SK-N-MC (cell line): ENCODE measurements at places on chromosomes 1 and 21.

- DNase-seq = no peak
Measured at GRCh38 chr1:84985365-84985764, 11.5 kb downstream of the MCOLN2 start.

GRCh38 chr1:110477967-110478640, 27.2 kb downstream of the PROK1 start:
- no peak for DNase-seq

- no peak for DNase-seq
Measured at GRCh38 chr1:22628698-22629444, 7.6 kb upstream of the C1QA start.

GRCh38 chr1:50967416-50968157, 2.5 kb upstream of the CDKN2C start:
- no peak for DNase-seq

DNA sequence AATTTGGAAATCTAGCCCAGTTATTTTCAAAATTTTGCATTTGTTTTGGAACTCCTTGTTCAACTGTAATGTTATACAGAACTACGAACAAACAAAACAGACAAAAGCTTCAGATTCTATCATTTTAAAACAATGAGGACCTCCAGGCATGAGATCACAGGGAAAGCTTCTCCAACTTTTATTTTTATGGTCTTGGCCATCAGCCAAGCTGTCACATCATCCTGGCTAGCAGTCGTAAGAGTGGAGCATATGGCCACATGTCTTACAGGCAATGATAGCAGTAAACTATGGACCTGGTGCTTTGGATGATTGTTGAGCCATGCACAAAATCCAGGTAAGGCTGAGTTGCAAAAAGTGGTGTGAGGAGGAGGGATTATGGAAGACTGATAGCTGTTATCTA, 299.6 kb downstream of the LMX1A start:
- DNase-seq = no peak

GRCh38 chr21:36113647-36114428, 21.0 kb upstream of the CBR3 start:
- DNase-seq = no peak

DNA sequence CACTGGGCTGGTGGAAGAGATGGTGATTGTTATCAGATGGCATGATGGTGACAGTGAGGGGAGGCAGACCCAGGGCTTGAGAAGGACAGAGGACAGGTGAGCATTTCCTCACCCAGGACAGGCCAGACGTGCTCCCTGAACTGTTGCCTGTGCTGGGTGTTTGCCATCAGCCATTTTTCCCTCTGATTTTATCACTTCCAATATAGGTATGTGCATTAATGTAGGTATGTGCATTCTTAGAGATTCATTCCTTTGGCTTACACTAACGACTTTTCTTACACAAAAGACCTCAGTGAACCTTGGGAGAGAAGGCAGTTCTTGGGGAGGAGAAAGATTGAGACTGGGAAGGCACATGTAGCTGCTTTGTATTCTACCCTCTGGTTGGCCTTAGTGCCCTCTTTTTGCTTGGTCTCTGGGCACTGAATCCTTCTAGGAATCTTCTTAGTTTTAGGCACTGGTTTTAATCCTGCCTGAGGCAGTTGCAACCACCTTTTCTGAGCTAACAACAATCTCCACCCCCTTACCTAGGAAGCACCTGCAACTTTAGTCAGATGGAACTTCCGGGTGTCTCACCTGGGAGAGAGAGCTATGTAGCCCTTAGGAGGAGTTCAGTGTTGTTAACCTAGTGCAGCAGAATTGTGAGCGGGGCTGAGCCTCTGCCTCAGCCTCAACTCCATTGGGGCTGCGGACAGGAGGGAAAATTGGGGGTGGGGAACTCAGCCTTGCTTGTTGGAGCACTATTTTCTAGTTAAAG, 30.9 kb downstream of the C1orf116 start:
- no peak for DNase-seq

DNA sequence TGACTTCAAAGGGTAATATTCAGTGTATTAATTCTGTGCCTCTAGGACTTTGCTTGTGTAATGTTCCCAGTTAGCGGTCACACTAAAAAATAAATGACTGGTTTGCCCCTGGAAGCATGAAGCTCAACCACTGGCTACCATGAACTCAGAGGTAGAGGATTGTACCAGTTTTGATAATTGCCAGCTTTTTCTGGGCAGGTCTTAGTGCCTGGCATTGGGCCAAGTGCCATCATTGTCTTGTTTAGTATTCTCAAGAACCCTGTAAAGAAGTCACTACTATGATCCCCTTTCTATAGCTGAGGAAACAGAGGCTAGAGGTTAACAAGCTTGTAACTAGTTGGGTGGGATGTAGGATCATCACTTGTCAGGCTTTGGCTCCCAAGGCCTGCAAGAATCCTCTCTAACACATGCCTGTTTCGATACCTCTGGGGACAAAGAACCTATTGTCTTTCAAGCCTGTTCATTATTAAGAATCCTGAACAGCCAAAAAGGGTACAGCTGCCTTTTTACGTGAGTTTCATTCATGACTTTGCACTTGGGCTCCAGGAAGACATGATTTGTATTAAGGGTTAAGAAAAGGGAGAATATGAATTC, 121.9 kb upstream of the JUN start:
- DNase-seq = no peak

GRCh38 chr21:40660461-40660860, 186.5 kb downstream of the DSCAM start:
- DNase-seq = no peak

- DNase-seq = no peak
Measured at GRCh38 chr1:214251354-214251753, 29.6 kb upstream of the SMYD2 start.

DNA sequence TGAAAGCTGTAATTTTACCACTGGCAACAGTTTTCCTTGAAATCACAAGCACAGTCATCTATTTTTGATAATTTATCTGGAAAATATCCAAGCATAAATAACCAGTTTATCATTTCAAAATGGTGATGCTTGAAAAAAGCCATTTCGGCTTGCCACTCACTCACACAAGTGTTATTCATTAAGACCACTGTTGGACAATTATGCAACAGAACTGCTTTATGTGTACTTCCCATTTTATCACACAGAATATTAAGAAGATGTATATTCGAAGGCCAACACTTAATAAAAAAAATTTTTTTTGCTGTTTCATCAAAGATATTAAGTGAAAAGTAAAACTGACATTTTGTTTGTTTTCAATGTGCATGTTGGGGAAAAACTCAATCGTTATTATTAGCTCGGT, 62.3 kb downstream of the EIF4G3 start:
- no peak for DNase-seq

DNA sequence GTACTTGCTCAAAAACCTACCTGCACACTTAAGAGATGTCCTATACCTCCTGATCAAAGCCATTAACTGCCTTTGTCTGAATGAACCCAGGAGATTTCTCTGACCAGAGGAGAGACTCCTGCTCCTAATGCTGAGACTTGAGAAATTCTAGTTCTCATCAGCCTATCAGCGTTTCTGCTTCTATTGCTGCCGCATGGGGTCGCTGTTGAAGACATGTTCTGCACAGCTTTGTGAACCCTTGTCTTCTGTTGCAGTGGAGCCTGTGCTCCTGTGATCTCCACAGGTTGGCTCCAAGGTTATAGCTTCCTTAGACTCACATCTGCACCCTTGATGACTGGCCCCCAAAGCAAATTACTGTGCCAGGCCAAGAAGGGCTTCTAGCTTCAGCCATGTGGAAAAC, 40.2 kb downstream of the EDN2 start:
- DNase-seq = no peak

GRCh38 chr1:9591669-9592509, 3.2 kb downstream of the TMEM201 start:
- no peak for DNase-seq

DNA sequence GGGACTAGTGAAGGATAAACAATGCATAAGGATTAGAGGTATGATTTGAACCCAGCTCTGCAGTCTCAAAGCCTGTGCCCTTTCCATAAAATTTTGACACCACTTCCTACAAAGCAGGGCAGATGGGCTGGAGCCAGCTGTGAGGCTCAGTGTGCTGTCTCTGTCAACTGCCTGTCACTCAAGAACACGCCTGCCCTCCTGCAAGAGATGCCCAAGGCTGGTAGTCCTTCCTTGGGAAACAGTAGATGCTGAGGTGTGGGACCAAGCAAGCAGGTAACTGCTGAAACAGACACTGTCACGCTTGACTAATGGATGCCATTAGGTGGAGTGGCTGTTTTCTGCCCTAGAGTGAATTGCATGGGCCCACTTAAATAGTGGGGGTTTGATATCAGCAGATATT, 402.0 kb downstream of the PTPRU start:
- no peak for DNase-seq

DNA sequence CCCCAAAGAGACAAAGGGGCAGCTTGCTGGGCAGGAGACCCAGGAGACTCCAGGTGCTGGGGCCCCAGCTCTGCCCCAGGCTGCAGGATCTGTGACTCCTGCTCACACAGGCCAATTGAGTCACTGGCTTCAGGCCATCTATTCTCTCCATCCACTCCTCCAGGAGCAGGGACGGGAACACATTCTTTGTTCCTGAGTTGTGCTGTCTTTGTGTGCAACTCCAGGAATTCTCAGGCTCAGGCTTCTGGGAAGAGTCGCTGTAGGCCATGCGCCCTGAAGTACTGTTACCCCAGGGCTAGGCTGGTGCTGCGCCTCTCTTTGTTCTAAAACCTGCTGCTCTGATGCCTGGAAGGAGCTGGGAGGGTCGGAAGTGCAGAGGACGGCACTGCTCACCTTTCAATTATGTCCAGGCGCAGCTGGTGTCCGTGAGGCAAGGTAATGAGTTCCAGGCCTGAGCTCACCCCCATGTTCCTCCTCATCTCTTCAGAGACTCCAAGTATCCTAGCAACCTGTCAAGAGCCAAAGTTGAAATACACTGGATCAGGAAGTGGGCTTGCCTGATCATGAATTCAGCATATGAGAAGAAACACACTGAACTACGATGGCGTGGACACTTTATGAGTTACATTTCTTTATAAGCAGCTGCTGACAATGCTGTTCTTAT, 105.9 kb downstream of the BCAR3 start:
- no peak for DNase-seq

- no peak for DNase-seq
Measured at GRCh38 chr1:203813581-203814341, 18.3 kb downstream of the ZBED6 start.

DNA sequence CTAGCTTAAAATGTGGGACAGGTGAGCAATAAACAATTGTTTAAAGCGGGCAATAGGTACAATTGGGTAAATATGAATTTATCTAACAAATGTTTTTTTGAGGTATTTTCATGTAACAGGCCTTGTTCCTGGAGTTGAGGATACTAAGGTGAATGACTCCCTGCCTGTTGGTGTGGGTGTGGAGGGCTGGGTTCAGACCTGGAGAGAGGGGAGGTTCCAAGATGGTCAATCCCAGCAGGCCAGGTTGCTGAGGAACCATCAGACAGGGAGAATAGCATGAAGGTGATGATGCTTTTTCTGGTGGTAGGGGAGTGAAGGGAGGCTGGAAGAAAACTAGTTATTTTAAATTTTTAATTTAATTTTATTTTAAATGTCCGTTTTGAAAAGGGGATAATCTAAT, 46.3 kb downstream of the CDC14A start:
- DNase-seq = no peak

GRCh38 chr1:193058529-193059281, 455 bp downstream of the UCHL5 start:
- no peak for DNase-seq

GRCh38 chr1:118842452-118843201, 145.5 kb downstream of the TBX15 start:
- no peak for DNase-seq

DNA sequence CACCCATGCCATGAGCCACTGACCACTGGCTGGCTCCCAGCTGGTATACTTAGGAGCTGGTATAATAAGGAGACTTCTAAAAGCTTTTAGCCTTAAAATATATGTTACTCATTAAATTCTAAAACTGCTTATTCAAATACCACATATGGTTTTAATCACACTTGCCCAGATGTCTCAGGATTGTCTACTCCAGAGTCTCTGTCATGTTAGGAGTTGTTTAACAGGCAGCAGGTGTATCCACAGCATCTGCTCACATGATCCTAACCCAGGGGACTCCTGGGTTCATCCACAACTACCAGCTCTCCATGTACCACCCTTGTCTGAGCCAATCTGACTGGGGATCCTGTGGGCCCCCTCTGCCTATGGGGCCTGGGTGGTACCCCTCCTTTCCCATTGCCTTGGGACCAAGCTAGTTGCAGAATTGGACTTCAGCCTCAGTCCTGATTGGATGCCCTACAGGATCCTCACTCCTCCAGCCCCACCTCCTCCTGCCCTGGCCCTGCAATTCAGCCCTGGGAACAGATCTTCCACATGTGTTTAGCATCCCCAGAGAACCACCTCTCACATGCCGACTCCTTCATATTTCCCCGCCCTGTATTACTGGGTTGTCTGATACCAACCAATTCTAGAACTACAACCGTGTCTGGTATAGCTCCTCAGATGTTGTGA, 61.3 kb downstream of the BCAR3 start:
- peak; percentile 24 for DNase-seq

DNA sequence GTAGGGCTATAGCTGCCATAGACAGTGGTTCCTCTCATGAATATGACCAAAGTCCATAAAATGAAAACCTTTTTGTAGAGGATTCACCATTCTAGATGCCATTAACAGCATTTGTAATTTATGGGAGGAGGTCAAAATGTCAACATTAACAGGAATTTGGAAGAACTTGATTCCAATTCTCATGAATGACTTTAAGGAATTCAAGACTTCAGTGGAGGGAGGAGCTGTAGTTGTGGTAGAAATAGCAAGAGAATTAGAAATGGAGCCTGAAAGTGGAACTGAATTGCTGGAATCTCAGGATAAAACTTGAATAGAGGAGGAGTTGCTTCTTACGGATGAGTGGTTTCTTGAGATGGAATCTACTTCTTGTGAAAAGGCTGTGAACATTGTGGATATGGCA, 65.4 kb upstream of the ESRRG start:
- DNase-seq = no peak

DNA sequence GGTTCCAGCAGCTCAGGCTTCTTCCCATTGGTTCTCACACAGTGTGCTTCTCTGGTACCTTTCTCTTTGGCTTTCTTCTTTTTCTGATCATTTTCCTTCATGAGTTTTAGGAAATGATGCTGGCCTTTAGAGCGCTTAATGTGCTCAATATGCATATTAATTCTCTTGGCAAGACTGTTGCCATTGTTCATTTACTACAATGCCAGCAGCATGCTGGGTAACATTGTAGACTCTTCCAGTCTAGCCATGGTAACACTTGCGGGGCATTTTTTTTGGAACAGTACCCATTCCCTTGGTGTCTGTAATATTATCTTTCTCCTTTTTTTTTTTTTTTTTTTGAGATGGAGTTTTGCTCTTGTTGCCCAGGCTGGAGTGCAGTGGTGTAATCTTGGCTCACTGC, 21.7 kb downstream of the UBE4B start:
- DNase-seq = no peak

- DNase-seq = no peak
Measured at GRCh38 chr1:183996396-183996795, 41.1 kb downstream of the COLGALT2 start.

- no peak for DNase-seq
Measured at GRCh38 chr1:14852291-14852690, 253.8 kb downstream of the KAZN start.
